NCI-H2107 (cell line): ENCODE measurements at places on chromosomes 13 and 19.

GRCh38 chr13:51935326-51936171, 73.8 kb downstream of the CCDC70 start:
- DNase-seq, result peak; percentile 10

DNA sequence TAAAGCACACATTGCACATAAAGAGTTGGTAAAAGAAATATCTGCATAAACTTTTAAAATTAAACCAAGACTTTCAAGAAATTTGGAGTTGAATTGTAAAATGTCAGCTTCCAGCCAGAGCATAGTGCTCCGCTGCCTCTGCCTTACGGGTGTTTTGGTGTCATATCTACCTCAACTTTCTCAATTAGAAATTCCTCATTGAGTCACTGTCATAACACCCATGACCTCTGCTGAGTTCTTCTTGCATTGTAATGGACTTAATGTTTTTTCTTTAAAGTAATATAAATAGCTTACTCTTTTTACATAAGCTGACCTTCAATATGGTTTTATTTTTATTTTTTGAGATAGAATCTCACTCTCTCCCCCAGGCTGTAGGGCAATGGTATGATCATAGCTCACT, 551.0 kb upstream of the NBEA start:
- DNase-seq, result no peak

- no peak for DNase-seq
These were observed 143.8 kb upstream of the ZNF507 start for GRCh38 chr19:32201636-32202051.

GRCh38 chr19:47707135-47707925, 5.9 kb upstream of the EHD2 start:
- DNase-seq, result peak; percentile 16

GRCh38 chr13:112177450-112178288, 110.7 kb downstream of the SOX1 start:
- no peak for DNase-seq

GRCh38 chr13:39913928-39914327, 258.5 kb downstream of the COG6 start:
- DNase-seq, result no peak

DNA sequence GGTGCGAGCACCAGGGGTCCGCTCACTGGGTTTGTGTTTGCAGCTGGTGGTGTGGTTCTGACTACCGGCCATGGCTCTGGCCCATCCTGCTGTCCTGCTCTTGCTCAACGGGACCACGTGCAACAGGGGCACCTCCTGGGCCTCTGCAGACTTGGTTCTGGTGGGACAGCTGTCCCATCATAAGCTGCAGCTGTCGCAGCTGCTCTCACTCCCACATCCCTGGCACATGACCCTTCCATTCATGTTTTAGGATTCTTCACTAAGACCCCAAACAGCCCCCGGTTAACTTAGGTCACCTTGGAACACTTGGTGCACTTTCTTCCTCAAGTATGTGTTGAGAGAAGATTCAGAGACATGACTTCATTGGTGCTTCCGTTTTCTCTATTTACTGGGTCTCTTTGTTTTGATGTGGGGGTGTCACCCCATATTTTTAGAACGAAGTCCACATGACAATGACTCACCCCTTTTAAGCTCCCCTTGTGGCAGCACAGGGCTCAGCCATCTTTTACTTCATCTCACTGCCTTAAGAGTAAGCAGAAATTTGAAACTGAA, 68.4 kb upstream of the ARHGEF7 start:
- no peak for DNase-seq

DNA sequence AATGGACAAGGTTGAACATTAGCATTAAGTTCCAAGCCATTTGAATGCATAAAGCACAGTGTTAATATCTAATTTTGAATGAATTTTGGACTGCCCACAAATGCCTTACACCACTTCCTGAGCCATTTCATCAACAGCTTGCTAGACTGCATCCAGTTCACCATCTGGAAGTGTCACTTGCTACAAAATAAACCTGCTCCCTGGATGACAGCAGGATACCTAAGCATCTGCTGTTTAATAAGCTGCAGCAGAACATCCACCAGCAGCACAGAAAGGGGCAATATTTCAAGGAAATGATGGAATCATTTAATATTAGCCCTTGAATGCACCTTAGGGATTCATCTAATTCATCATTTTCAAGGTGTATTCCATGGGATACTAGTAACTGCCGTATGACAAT, 76.6 kb upstream of the PCDH9 start:
- DNase-seq, result no peak

DNA sequence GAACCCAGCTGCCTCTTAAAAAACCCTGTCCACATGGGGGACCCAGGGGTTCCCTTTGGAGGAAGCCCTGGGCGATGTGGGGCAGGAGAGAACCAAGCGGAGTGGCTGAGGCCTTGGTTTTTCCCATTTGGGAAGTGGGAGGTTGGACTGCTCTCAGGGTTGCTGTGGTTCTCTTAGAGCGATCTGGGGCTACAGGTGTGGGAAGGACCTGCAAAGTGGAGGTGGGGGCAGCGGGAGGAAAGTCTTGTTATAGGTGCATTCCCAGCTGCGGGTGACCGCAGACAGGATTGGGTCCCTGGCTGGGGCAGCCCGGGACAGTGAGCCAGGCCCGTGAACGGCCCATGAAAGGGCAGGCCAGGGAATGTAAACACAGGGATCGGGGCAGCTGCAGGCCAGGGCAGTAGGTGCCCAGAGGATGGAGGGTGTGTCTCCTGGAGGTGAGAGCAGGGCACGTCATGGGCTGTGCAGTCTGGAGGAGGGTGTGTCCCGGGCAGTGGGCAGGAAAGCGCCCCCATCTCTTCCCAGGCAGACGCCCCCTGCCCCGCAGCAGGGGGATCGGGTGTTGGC, 814 bp downstream of the SLC25A23 start:
- no peak for DNase-seq

- peak; percentile 36 for DNase-seq
These were observed 36.2 kb upstream of the LRCH1 start for GRCh38 chr13:46516599-46517338.

- DNase-seq, result no peak
These were observed 1.3 kb upstream of the CEACAM20 start for GRCh38 chr19:44530777-44531176.

GRCh38 chr13:50826035-50826434, 17.5 kb downstream of the DLEU7 start:
- DNase-seq, result no peak

DNA sequence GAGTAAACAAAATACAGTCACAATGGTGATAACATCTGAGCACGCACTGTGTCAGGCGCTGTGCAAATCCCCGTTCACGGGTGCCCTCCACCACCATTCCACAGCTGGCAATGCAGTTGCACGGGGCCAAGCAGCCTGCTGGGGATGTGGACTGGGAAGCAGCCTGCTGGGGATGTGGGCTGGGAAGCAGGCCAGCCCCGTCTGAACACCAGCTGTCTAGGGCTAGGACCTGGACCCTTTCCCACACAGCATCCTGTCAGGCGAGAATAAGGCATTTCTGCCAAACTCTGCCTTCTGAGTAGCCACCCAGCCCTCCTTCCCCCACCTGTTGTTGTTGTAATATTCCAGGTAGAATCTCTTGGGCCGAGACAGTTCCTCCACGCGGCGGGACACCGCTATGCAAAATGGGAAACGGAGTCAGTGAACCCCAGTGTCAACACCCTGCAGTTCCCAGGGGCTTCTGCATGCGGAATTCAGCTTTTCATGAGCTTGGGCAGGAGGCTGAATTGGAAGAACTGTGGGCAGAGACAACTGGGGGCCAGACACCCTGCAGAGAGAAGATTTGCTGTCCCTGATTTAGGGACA, 27.8 kb upstream of the MIER2 start:
- no peak for DNase-seq

GRCh38 chr13:92012787-92013186, 614.4 kb downstream of the GPC5 start:
- no peak for DNase-seq

GRCh38 chr19:5091684-5092480, 123.0 kb downstream of the KDM4B start:
- no peak for DNase-seq

DNA sequence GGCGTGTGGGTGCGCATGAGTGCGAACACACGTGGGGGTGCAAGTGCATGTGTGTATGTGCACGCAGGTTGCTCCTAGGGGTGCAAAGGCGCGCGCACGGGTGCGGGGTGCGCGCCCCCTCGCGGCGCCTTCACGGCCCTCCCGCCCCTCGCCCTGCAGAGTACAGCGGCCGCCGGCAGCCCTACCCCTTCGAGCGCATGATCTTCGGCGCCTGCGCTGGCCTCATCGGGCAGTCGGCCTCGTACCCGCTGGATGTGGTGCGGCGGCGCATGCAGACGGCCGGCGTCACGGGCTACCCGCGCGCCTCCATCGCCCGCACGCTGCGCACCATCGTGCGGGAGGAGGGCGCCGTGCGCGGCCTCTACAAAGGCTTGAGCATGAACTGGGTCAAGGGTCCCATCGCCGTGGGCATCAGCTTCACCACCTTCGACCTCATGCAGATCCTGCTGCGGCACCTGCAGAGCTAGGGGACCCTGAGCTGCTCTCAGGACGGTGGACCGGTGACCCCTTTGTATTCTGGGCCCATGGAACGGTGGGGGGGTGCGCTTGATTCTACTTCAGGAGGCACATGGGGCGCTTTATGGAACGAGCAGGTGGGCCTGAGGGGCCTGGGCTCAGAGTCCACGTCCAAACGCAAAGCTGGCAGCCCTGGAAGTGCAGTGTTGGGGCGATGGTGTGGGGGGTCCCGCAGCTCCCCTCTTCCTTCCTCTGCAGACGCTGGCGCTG, 27.7 kb downstream of the TMEM161A start:
- no peak for DNase-seq

- no peak for DNase-seq
These were observed 12.9 kb downstream of the SPC24 start for GRCh38 chr19:11142528-11143171.

DNA sequence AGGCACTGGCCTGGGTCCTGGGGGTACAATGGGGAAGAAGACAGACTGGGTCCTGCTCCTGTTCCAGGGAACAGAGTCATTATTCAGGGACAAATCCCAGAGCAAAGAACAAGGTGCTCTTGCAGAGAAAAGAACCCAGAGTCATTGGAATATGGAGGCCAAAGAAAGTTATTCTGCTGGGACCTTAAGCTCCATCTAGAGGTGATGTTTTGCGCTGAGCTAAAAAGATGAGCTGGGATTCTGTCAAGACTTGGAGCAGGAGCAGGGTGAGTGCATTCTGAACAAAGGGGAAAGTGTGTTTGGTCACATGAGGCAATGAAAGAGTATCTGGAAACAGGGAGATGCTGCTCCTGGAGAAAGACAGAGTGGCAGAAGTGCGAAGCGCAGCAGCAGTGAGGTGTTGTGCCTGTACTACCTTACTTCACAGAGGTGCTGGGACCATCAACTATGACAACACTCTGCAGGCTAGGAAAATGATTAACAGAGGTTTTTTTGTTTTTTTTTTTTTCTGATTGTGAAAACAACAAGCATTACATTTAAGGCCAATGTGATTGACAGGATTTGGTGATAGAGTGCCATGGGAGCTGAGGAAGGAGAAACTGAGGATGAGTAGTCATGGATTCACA, 95.3 kb upstream of the TNFSF11 start:
- no peak for DNase-seq

GRCh38 chr13:113742445-113743120, 16.4 kb upstream of the TMEM255B start:
- DNase-seq, result no peak

GRCh38 chr19:34243876-34244578, 10.3 kb upstream of the GARRE1 start:
- no peak for DNase-seq

- no peak for DNase-seq
These were observed 130.8 kb upstream of the MCF2L start for GRCh38 chr13:112838038-112838841.

DNA sequence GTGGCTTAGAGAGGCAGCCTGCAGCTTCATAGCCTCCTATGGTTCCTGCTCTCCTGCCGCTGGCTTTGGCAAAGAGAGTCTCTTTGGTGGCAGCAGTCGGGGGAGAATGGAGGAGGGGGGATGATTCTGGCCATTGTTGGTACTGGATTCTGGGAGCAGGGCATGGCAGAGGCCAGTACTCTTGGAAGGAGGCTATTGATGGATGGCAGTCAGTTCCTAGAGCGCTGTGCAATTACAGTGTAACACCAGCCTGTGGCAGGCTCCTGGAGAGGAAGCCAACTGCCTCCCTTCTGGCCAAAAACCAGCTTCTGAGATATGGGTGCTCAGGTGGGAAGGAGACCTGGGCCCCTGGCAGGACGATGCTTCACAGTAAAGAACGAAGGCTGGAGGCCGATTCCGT, 47.9 kb upstream of the TMTC4 start:
- no peak for DNase-seq

DNA sequence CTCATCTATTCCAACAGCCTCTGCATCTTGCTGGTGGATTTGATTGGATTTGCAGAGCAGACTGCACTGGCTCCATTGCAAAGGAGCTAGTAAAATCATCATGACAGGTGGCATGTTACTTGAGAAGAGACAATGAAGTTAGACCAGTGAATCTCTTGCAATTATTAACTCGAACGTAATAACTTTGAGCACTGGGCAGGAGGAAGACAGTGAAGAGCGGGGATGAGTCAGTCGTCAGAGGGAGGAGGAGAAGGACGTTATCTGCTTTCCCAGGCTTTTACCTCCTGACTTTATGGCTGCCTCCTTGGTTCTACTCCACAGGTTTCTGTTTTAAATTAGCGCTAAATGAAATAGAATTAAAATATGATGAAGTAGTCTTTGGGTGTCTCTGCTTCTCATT, 257.8 kb upstream of the IPO5 start:
- no peak for DNase-seq

DNA sequence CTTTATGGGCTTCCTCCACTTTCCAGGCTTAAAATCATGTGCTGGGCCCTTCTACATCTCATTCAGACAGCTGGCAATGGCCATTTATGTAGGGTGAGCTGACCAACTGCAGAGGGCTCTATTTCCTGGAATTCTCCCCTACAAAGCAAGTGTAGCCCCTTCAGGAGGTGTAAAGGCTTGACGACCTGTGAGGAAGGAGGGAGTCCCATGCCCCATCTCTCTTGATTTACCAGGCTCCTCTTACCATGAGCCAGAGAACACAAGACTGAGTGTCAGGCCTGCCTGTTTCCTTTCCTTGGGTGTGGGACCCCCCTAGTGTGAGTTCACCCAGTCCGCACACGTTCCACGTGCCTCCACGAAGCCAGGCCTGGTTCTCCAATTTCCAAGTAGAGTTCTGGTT, 16.6 kb downstream of the ZNF536 start:
- no peak for DNase-seq

- DNase-seq, result no peak
These were observed 11.7 kb upstream of the IRGC start for GRCh38 chr19:43704002-43704705.

DNA sequence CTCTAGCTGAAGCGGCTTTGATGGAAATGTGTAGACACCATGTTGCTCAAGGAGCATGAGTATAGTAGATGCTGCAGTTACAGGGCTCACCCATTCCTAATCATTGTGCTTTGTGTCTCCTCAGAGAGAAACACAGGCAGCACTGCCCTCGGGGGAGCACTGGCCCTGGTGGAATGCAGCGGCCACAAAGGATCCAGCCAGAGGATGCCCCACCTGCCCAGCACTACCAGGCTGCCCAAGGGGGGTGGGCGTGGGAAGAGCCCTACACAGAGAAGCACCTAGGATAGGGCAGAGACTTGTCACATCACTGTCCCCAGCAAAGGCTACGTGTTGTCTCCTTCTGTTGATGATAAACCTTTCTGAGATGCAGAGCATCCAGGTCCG, 9.0 kb downstream of the TUBA3C start:
- DNase-seq, result no peak
